NCI-H1048 (cell line): ENCODE measurements at places on chromosomes 3 and 15.

DNA sequence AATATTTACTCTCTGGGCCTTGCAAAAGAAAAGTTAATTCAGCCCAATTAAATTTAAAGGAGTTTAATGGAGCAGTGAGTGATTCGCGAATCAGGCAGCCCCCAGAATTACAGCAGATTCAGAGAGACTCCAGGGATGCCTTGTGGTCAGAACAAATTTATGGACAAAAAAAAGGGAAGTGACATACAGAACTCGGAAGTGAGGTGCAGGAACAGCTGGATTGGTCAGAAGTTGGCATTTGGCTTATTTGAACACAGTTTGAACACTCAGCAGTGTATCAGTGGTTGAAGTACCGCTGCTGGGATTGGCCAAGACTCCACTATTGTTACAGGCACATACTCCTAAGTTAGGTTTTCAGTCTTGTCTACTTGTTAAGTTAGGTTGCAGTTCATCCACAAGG is 145.0 kb upstream of the GAP43 start:
- no peak for DNase-seq

- DNase-seq, result no peak
Observed at GRCh38 chr15:39628546-39629257, 47.8 kb downstream of the THBS1 start.

DNA sequence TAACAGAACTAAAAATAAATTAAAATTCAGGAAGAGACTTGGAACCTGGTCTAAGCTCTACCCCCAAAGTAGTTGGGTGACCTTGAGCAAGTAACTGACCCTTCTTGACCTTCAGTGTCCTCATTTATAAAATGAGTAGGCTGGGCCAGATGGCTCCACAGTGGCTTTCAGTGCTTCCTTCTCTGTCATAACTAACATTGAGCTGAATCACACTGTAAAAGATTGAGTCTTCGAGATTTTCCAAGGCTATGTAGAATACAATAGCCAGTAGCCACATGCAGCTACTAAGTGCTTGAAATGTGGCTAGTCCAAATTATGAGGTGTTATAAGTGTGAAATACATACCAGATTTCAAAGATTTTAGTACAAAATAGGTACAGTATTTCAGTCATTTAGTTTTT is 313.3 kb downstream of the MECOM start:
- DNase-seq, result no peak

DNA sequence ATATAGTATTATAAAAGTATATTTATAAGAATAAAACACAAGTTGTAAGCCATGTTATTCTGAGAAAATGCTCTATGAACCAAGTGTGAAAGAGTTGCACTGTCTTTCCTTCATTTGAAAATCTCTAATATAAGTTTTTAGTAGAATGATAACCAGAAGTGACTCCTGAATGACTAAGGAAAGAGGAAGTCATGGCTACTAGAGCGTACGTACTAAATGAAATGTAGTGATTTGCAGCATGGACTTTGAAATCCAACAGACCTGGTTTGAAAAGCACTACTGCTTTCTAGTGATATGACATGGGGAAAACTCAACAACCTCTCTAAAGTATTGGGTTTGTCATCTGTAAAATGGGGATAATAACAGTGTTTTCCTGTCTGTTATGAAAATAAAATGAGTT is 10.3 kb upstream of the DNAJC13 start:
- no peak for DNase-seq

DNA sequence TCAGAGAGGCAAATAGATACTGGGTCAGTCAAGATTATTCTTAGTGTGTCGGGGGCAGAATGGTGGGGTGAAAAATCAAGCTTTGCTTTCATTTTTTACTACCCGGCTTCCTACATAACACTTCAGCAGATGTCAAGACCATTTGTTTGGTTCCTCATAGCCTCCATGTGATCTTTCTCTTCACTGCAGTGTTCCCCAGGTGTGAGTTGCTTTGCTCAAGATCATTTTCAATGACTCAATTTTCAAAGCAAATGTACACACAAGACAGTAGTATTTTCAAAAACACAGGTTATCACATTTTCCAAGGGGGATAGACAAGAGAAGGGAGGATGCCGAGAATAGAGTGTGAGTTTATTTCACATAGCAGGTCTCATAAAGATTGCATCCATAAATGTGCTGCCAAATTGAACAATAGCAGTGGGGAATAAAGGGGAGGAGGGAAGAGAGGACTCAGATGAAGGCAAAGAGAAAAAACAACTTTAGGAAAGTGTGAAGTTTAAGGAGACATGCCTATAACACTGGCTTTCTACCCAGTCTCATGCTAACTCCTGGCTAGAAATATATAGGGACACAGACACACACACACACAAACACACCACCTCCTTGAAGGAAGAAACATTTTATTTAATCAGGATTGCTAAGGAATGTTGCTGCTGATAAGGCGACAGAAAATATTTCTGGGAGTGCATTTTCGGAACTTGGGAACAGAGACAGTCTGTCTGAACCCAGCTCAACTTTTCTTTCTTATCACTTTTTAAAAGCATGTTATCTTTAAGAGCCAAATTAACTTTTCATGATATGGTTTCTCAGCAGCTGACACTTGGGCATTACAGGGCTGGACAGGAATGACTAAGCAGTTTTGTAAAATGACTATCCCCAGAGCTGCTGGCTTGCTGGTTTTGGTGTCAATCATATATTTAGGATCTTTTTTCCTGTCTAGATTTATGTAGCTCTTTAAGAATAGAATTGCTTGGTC is 402.4 kb downstream of the RBMS3 start:
- no peak for DNase-seq

GRCh38 chr15:80562033-80562432 is 133.1 kb upstream of the ABHD17C start:
- DNase-seq, result no peak

GRCh38 chr15:67127965-67128364 is 62.6 kb downstream of the SMAD3 start:
- no peak for DNase-seq

GRCh38 chr15:47196048-47196447 is 521.3 kb upstream of the SEMA6D start:
- DNase-seq, result peak; percentile 48

DNA sequence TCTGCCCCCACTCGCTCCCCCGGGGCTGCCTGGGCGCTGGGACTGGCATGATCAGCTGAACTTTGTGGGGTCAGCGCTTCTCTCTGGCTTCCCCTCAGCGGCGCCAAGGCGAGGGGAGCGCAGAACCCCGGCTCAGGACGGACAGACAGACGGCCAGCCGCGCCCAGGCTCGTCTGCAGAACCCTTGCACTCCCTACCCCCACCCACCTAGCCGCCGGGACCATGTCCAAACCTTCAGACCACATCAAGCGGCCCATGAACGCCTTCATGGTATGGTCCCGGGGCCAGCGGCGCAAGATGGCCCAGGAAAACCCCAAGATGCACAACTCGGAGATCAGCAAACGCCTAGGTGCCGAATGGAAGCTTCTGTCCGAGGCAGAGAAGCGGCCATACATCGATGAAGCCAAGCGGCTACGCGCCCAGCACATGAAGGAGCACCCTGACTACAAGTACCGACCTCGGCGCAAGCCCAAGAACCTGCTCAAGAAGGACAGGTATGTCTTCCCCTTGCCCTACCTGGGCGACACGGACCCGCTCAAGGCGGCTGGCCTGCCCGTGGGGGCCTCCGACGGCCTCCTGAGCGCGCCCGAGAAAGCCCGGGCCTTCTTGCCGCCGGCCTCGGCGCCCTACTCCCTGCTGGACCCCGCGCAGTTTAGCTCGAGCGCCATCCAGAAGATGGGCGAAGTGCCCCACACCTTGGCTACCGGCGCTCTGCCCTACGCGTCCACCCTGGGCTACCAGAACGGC is 621 bp downstream of the SOX14 start:
- DNase-seq, result no peak

GRCh38 chr15:63277893-63278456 is 570 bp downstream of the APH1B start:
- DNase-seq, result no peak

DNA sequence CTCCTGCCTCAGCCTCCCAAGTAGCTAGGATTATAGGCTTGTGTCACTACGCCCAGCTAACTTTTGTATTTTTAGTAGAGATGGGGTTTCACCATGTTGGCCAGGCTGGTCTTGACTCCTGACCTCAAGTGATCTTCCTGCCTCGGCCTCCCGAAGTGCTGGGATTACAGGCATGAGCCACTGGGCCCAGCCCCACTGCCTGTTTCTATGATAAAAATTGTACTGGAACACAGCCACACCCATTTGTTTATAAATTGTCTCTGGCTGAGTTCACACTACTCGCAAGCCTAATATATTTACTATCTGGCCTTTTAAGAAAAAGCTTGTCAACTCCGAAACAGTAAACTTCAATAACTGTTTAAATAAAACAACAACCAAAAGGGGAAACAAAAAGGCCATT is 309.4 kb upstream of the WNT5A start:
- DNase-seq, result no peak

DNA sequence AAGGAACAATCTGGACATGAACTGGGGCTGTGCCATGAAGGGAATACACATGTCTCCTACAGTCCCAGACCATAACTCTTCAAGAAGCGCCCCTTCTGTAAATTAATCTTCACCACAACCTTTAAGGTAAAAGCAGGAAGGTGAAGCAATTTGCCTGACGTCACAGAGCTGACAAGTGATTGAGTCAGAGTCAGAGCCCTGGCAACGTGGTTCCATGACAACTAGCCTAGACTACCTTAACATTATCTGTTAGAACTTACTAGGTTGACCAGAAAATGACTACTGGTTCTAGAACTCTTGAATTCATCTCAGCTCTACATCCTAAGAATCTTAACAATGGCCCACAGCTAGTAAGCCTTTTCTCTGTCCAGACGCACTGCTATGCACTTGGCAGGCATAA is 124.6 kb downstream of the NTRK3 start:
- DNase-seq, result no peak

- no peak for DNase-seq
Observed at GRCh38 chr3:172868582-172869200, 118.2 kb downstream of the ECT2 start.

GRCh38 chr3:179027326-179027900 is 44.2 kb downstream of the ZMAT3 start:
- no peak for DNase-seq

DNA sequence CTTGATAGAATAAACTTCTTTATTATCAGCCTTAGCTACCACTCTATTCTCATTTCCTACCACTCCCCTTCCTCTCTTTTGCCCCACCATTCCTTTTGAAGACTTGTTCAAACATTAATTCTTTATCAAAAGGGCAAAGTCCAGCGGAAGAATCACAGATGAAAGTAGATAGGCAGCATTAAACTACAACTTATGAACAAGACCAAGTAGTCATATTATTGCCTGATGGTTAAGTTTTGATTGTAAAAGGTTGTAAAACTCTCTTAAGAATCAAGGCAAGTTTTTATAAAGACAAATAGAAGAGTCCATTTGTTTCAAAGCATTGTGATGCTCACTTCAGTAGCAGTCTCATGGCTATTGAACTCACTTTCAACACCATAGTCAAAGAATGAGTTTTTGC is 22.4 kb upstream of the TGFBR2 start:
- no peak for DNase-seq

GRCh38 chr15:43799945-43800285 is at the start of gene SERINC4:
TSS of gene SERINC4 (minus strand) at chr15:43800220. CDS start at chr15:43799986, 234 bp downstream.
- DNase-seq, result no peak

DNA sequence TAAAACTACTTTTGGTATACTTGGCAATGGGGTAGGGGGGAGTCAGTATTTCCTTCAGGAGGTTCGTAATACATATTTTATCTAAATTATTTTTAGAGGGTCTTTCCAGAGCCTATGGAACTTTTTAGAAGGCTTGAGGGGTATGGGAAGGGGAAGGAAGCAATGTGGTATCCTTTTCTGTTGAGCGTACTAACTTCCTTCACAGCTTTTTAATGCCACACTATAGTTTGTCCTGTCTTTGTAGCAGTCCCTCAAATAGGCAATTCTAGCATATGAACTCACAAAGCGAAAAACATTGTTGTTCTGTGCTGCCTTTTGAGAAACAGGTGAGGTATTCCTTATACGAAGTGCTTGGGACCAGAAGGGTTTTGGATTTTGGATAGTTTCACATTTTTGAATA is 22.3 kb upstream of the P2RY13 start:
- no peak for DNase-seq

DNA sequence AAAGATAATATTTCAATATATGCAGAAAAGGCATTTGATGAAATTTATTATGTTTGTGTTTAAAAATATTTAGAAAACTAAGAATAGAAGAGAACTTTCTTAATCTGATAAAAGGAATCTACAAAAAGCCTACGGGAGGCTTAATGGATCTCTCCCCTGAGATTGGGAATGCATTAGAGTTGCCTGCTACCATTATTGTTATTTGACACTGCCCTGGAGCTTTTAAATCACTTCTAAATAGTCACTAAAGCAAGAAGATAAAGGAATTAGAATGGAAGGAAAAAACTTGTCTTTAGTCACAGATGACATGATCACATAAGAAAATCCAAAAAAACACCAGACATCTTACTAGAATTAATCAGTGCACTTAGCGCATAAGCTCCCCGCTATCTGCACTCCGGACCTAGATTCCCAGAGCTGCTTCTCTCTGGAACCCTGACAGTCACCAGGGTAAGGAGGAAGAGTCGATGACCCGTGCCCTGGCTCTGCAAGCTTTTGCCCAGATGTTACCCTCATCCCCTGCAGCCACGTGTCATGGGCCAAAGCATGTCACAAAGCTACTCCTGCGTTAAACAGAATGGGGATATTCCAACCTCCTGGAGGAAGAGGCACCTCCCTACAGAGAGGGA is 97.1 kb downstream of the MINAR1 start:
- DNase-seq, result no peak

- DNase-seq, result no peak
Observed at GRCh38 chr3:194030372-194030771, 105.6 kb upstream of the HES1 start.

DNA sequence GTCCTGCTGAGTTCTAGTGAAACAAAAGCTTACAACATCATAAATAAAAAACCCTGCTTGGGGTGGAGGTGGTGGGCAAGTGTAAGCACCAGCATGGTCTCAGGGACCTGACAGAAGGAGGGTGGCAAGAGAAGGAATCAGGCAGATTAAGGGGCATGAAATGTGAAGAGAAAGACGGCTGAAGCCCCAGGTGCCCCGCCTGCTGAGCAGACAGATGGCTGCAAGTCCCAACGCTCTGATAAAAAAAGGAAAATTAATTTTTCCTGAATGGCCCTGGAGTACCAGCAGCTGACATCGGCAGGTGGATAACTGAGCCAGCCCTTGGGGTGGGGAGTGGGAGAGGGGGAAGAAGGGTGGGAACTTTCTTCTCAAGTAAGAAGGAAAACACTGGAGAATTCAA is 137.9 kb downstream of the XXYLT1 start:
- DNase-seq, result no peak

- no peak for DNase-seq
Observed at GRCh38 chr3:190568036-190568435, 54.2 kb downstream of the IL1RAP start.

DNA sequence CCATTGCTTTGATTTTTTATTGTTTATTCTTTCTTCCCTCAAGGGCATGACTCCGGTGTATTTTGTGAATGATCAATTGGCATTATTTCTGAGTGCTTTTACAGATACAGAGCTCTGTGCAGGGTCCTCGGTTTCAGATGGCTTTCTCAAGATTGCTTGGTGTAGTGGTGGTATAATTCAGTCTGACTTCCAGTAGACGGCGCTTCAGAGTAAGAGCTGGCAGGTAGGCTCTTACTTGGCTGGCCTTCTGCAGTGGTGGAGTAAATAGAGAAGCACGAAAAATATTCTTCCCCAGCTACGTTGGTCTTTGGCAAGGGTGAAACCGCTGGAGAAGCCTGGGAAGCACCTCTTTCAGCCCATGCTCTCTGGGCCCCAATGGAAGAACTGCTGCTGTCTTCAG is 723.0 kb upstream of the BCHE start:
- DNase-seq, result no peak
